CD8-positive, alpha-beta memory T cell (primary cell): ENCODE measurements at places on chromosomes 3 and 15. TPM values are rescaled to one million over a fixed set of nuclear protein-coding genes. Genes with fewer than 3 reads are reported as not detected.

HRH1 gene
- not detected for polyA plus RNA-seq

HCN4 gene
- not detected for polyA plus RNA-seq

PRR20G gene
- not detected for polyA plus RNA-seq

CHRNA3 gene
- polyA plus RNA-seq, result not detected

RAB5A gene
- 46.4 TPM for polyA plus RNA-seq

SPTBN5 gene
- polyA plus RNA-seq, result not detected

MUC4 gene
- polyA plus RNA-seq, result not detected

HES1 gene
- not detected for polyA plus RNA-seq

UACA gene
- not detected for polyA plus RNA-seq

SLC22A13 gene
- 0.12 TPM for polyA plus RNA-seq

PIK3CA gene
- 18.3 TPM for polyA plus RNA-seq

CYP8B1 gene
- polyA plus RNA-seq, result not detected

GATA2 gene
- polyA plus RNA-seq, result not detected

CACNA1D gene
- polyA plus RNA-seq, result 0.02 TPM

BCHE gene
- polyA plus RNA-seq, result not detected

ZNF148 gene
- polyA plus RNA-seq, result 69.6 TPM

SERPINI1 gene
- 13.7 TPM for polyA plus RNA-seq

ITPKA gene
- not detected for polyA plus RNA-seq

TTLL13 gene
- polyA plus RNA-seq, result 0.17 TPM

STXBP5L gene
- polyA plus RNA-seq, result not detected

RPL39L gene
- polyA plus RNA-seq, result 10.3 TPM

OXTR gene
- polyA plus RNA-seq, result 0.05 TPM
